NCI-H1436 treated with DMSO at 0.1 percent for 48 hours (cell line): ENCODE measurements at places on chromosomes 2 and 18.

- no peak for DNase-seq
Measured at GRCh38 chr2:229098801-229099200, 172.3 kb downstream of the PID1 start.

- DNase-seq = no peak
Measured at GRCh38 chr2:226446406-226447001, 353.1 kb downstream of the IRS1 start.

GRCh38 chr2:172655091-172655837, 80.4 kb upstream of the RAPGEF4 start:
- no peak for DNase-seq

DNA sequence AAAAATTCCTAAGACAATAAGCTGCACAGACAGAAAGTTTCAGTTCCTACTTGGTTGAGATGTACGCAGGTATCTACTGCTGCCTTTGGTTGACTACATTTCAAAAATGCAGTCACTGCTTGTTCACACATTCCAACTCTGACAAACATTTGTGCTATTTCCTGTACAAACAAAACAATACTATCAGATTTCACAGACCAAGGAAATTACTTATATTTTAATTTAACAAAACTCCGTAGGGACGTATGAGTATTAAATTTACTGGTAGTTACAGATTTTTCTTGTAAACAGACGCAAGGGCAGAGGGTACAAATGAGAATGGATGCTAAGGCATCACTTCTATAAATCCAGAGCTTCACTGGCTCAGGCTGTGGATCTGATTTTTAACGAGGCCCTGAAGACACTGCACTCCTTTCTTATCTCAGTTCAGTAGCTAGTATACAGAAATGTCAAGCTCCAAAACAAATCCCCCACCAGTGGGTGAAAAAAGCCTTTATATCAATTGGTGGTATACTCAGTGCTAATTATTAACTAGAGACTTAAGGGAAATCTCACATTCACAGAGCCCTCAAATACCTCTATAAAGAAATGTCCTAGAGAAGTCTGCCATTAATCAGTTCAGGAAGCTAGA, 31.7 kb upstream of the TTC32 start:
- DNase-seq = no peak

- no peak for DNase-seq
Measured at GRCh38 chr2:112841295-112842044, 4.9 kb upstream of the IL1B start.

DNA sequence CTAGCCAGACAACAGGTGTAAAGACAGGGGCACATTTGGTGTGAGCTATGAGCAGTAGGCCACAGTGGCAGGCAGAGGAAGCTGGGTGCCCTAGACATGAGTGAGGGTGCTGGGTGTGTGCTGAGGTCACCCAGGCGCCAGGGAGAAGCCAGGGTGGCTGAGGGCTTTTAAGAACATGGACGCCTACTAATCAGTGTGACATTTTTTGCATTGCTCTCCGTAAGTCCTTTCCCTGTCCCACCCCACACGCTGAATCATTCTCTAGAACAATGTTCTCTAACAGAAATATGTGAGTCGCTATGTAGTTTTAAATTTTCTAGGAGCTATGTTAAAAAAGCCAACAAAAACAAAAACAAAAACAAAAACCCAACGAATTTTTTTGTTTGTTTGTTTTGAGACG, 204.5 kb upstream of the REV1 start:
- no peak for DNase-seq
